ENCODE measurements at places on chromosomes 4 and X.
A peak's percentile ranks its signal among the peaks of the same experiment; 100 is the strongest.

DNA sequence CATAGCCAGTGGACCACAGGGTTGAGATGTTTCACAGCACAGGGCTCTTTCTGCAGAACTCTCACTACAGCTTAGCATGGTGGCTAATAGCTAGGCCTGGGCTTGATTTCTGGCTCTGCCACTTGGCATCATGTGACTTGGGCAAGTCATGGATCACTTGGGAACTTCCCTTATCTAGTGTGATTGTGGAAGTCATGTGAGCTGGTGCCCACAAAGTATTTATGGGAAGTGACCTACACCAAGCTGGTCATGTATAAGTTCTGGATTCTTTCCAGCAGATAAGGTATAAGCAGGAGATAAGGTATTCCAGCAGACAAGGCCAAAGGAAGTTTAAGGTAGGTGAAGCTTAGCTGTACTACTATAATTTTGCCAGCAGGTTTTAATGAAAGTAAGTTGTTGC is 61.0 kb downstream of the REELD1 start:
- peak; percentile 73 for DNase-seq

DNA sequence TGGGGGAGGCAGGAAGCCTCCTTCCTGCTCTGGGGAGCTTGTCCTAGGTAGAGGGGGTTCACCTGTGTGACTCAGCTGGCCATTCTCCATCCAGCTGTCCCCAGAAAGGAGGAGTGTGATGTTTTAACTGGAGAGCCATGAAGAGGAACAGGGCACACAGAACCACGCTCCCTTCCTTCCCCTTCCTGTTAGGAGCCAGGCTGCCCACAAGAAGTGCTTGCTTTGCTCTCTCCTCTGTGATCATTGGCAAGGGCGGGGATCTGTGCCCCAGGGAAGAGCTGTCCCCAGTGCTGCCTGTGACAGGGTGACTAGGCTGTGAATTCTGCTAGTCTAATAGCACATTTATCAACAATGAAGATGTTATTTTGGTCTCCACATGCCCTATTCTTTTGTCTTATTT is 169.6 kb upstream of the GATB start:
- DNase-seq: peak; percentile 1

GRCh38 chrX:112946227-112946626 is 105.6 kb upstream of the AMOT start:
- DNase-seq: no peak

GRCh38 chr4:75002381-75002780 is 69.5 kb downstream of the PARM1 start:
- DNase-seq: no peak

- no peak for DNase-seq
Measured at GRCh38 chr4:188396037-188396436, 256.8 kb downstream of the TRIML1 start.

DNA sequence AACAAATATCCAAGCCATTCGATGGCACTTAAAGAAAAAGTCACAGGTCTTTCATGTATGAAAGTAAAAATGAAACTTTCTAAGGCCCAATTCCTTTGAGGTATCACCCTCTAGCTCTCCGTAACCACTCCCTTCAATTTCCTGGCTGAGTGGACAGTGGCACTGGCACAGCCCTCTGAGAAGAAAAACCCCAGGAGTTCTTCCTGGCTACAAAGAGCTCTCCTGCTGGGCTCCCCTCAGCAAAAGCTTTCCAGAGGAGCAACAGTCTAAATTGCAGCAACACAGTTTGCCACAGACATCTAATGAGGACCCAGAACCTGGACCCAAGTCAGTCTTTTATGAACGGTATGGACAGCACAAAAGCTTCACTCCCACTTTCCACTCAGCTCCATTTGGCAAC is 71.8 kb downstream of the FUNDC1 start:
- DNase-seq: no peak

GRCh38 chrX:30910124-30910860 is 21.2 kb upstream of the TAB3 start:
- DNase-seq: peak; percentile 25

DNA sequence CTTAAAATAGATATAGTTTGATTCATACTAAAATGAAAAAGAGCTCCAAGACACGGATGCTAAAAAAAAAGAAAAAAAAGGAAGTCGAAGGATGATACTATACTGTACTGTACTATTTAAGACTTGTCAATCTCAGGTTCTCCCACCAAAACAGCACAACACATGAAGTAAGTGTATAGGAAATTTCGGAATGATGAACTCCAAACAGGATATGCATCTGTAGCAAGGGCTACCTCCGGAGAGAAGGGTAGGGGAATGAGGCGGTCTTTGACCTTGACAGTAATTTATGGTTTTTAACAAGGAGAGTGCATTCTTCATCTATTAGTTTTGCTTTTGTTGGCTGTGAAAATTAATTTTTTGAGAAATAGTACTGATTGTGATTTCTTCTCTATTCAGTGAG is 541 bp upstream of the FIP1L1 start:
- DNase-seq: no peak

DNA sequence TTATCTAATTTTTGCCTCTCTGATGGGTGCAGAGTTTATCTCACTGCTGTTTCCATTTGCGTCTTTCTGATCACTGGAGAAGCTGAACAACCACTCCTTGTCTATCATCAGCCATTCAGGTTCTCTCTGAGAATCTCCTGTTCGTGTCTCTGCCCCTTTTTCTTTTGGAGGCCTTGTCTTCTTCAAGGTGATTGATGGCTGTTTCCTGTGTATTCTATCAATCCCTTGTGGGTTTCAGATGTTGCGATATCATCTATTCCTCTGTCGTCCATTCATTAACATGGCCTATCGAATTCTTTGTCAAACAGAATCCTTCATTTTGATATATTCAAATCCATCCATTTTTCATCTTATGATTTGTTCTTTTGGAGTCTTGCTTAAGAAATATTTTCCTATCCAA is 100.3 kb downstream of the FAM53A start:
- no peak for DNase-seq

GRCh38 chr4:146916479-146917076 is 29.1 kb downstream of the TTC29 start:
- peak; percentile 52 for DNase-seq

DNA sequence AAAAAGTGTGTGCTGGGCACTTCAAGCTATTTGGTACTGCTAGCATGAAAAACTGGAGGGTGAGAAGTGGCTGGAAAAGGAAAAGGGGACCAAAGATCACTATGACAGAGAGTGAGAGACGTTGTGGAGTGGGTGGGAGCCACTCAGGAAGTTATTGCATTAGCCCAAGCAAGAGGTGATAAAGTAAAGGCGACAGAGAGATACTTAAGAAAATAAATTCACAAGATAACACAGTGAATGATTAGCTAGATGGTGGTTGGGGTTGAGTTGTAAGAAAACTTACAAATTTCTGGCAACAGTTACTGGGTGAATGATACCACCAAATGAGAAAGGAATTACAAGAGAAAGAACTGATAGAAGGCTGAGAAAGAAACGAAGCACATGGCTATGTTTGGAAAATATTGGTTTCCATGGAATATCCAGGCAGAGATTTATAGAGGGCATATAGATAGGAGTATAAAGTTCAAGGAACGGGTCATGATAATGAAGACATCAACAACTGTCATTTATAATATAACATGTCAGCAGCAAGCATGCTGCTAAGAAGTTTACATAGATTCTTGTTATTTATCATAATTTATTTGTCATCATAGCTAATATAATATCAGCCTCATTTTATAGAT is 60.7 kb downstream of the CASK start:
- DNase-seq: no peak

- DNase-seq: peak; percentile 88
Measured at GRCh38 chr4:87005690-87006425, 71.0 kb downstream of the AFF1 start.

- peak; percentile 52 for DNase-seq
Measured at GRCh38 chrX:68196939-68197791, 236.1 kb downstream of the OPHN1 start.

- no peak for DNase-seq
Measured at GRCh38 chr4:23902222-23902804, 12.5 kb upstream of the PPARGC1A start.

GRCh38 chr4:27602172-27602571 is 741.5 kb downstream of the STIM2 start:
- DNase-seq: no peak

DNA sequence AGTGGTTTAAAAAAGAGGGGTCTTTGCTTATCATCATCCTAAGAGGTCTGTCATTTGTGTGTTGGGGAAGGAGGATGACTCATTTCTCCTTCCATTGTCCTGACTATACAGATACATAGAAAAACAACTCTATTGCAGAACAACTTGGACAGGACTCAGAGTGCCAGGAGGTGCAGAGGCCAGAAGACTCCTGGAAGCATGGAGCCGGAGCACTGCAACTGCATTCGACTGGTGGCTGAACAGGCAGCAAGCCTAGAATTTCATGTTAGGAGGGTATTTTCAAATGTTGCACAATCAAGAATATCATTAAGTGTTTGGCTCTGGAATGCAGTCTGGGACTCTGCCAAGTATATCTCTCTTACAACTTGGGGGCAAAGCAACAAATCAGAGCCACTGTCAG is 35.0 kb upstream of the MAML3 start:
- DNase-seq: no peak

GRCh38 chrX:133923113-133923512 is 62.3 kb downstream of the GPC3 start:
- DNase-seq: peak; percentile 4

GRCh38 chr4:61251129-61251528 is 51.0 kb downstream of the ADGRL3 start:
- no peak for DNase-seq

DNA sequence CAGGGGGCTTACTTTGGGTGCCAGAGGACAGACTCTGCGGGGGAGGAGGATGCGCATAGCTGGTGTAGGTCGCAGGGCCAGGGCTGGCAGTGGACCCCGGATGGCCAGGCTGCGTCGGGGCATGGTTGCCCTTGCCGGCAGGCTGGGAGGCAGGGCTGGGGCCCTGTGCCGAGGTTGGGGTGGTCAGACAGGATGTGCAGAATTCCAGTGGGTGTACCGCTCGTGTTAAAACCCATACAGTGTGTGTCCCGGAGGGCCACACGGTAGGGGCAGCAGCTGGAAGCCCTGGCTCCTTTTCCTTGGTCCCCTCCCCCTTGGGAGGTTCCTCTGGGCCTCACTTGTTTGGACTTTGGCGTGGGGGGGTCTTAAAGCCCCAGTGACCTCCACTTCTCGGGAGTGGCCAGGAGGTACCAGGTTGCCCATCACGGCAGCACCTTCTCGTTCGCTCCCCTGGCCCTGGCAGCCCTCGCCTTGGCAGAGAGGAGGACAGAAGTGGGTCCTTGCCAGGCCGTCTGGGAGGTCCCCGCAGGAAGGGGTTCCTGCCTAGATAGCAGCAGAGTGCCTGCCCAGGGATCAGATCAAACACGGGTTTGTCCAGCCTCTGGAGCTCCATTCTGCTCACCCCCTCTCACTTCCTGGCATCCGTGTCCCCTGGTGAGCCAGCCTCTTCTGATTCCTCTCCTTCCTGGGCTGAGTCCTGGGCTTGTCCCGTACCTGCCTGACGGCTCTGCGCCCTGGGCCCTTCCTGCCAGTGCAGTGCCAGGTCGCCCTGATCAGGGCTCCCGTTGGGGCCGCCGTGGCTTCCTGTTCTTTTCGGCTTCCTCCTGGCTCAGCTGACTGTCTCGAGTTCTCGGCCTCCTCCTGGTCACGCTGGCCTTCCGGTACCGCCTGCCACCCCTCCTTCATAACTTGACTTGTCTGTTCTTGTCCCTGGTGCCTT is 56.7 kb upstream of the HGFAC start:
- peak; percentile 84 for DNase-seq

GRCh38 chrX:133859860-133860259 is 125.5 kb downstream of the GPC3 start:
- DNase-seq: no peak

- DNase-seq: no peak
Measured at GRCh38 chrX:19747652-19748610, 139.5 kb downstream of the SH3KBP1 start.

GRCh38 chr4:82818664-82819662 is 20.4 kb upstream of the SCD5 start:
- DNase-seq: no peak

DNA sequence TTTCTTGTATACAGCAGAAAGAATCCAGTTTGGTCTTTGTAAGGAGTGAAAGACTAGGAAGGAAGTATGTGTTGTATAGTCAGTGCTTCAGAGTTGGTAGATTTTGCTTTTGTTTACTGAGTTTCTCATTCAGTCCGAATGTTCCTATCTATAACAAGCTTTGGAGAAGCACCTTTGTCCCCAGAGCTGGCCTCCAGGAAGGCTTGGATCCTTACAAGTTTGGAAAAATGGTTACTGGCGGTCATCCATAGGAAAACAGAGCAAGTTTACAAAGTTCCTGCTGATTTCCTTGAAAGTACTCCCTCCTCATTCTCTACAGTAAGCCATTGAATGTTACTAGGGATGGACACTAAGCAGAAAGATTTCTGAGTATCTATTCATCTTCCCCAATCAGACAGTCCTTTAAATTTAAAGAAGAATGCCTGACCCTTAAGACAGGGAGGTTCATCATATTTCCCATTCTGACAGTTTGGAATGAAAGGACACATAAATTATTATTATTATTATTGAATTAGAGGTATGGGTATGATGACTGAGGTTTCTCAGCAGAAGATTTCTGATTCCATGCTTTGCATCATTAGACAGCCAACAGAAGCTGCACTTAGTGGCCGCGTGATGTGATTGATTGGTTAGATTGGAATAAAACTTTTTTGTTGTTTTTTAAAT is 35.8 kb downstream of the FAT4 start:
- no peak for DNase-seq

DNA sequence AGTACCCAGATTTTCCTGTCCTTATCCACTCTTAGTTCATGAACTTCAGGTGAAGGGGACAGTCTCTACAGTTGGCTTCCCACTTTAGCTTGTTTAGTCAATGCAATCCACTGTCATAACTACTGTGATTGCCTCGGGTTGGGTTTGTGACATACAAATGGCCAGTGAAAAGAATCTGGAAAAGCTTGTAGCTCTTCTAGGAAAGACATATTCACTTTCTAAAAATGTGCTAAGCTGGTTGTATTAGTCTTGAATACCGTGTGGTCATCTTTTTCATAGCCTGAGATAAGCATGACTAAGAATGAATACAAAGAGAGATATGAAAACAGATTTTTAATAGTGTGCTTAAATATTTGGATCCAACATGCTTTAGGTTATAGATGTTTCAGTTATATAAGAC is 1443.5 kb upstream of the IGFBP7 start:
- no peak for DNase-seq

DNA sequence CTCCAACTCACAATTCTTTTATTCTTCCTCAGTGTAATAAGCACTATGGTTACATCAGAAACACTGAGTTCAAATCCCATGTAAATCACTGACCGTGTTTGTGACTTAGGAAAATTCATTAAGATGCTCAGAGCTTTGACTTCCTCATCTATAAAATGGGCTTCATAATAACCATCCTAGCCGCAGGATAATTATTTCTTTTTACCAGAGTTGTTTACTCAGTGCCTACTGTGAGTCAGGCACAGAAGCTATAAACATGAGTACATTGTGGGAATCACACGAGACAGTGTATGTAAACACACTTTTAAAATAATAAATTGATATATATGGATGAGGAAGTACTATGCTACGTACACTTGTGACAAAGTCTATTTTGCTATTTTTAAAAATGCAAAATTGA is 296.3 kb upstream of the TENM3 start:
- no peak for DNase-seq

GRCh38 chrX:154602226-154602625 is 16.9 kb downstream of the CTAG1B start:
- no peak for DNase-seq
